ENCODE measurements at places on chromosomes 13 and 19.

DNA sequence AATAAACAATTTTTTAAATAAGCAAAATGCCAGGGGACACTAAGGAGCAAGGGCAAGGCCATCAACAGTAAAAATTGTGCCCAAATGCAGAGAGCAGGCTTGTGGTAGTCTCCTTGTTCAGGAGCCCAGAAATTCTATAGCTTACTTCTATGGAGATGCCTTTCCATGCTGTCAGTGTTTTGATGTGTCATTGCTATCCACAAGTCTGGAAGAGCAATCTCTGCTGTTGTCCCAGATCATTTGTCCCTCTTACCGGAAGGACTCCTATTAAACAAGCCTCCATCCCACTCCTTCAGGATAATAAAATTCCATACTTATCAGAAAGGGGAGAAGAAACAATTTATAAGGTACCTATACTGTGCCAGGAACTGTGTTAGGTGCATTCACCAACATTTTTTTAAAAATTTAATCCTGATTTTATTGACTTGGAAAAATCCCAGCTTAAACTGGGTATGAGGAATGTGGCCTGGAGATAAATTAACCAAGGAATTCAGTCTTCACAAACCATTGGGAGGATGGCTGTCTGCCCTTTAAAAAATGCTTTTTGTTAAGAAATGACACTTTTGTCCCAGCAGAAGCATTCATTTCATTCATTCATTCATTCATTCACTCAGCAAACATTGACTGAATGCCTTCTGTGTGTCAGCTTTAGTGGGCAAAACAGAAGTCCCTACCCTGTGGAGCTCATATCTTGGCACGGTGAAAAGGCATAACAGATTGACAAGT, 26.8 kb upstream of the CYSLTR2 start:
- DNase-seq = no peak

DNA sequence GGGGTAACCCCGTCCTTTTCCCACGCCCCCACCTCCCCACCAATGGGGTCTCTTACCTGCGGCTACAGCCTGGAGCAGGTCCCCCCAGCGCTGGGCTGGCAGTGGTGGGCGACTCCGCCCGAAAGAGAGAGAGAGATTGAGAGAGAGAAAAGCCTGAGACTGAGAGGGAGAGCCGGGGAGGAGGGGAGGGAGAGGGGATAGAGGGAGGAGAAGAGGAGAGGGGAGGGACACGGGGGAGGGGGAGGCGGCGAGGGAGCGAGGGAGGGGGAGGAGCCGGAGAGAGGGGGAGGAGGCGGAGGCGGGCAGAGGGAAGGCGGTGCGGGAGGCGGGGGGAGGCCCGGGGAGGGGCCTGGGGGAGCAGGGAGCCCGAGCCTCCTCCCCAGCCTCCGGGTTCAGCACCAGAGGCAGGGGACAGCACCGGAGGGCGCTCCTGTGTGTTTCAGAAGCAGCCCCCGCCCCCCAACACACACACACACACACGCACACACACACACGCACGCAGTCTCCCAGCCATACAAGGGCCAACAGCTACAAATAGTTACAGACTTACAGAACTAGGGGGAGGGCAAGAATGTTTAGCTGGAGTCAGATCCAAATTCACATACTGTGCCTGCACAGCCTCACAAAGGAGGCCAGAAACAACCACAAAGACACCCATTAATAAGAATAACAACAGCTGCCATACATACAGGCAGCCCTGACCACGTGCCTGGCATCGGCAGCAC, at the start of gene SLC8A2:
Gene SLC8A2 (minus strand): TSS at position 161 of the 725 bp plus-strand sequence. CDS start 5,490 bp downstream, outside the sequence.
- DNase-seq = no peak

DNA sequence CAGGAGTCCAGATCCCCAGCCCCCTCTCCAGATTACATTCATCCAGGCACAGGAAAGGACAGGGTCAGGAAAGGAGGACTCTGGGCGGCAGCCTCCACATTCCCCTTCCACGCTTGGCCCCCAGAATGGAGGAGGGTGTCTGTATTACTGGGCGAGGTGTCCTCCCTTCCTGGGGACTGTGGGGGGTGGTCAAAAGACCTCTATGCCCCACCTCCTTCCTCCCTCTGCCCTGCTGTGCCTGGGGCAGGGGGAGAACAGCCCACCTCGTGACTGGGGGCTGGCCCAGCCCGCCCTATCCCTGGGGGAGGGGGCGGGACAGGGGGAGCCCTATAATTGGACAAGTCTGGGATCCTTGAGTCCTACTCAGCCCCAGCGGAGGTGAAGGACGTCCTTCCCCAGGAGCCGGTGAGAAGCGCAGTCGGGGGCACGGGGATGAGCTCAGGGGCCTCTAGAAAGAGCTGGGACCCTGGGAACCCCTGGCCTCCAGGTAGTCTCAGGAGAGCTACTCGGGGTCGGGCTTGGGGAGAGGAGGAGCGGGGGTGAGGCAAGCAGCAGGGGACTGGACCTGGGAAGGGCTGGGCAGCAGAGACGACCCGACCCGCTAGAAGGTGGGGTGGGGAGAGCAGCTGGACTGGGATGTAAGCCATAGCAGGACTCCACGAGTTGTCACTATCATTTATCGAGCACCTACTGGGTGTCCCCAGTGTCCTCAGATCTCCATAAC, at the start of gene APOE:
Gene APOE (plus strand): TSS at position 360 of the 724 bp plus-strand sequence. CDS start 829 bp downstream, outside the sequence.
- no peak for DNase-seq

- DNase-seq = no peak
Measured at GRCh38 chr19:19551853-19552192, 13.8 kb downstream of the CILP2 start.

DNA sequence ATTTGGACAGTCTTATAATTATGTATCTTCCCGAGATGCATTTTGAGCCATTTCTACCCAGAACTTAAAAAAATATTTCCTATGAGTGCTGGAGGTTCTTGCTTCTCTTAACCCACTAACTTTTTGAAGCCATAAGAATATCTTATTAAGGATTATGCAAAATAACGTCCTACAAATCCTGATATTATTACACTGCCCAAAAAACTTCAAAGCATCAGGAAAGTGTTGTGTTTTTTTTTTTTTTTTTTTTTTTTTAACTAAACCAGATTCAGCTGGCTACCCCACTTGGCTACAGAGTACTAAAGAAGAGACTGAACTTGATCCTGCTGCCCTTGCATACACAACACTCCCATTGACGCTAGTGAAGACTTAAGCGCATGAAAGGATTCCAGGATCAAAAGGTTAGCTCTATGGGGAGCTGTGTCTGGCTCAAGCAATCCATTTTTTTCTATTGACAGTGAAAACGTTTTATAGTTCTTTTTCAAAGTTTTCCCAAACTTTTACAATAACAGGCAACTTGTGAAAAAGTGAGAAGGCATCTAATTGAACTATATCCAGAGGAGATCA, 141.4 kb downstream of the KCNRG start:
- DNase-seq = no peak

DNA sequence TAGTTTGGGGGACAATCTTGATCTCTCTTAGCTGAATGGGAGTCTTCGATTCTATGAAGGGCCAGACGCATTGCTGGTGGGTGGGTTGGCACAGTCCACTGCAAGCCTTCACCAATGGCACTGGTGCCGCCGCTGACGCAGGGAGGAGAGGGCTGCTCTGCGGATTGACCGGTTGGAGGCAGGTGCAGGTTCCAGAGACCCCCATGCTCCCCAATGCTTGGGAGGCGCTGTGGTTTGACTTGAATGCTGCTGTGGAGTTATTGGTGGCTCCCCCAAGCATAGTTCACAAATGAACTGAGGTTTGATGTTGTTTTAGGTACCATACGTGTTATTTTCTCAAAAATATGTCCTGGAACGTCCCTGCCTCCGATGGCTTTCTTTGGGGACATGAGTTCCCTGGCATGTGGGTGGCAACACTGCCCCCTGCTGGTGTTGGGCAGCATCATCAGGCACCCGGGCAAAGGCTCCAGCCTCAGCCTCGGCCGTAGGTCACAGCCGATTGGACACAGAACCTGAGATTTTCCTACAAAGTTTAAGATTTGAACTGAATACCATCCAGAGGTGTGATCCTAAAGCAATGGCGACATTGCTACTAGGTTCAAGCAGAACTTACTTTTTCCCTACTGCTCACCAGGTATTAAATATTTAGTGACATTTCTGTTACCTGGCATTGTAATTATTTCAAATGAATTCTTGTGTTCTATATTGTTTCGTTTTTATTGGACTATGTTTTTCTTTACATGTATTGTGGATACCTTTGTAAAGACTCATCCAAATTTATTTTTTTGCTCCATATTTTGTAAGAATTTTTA, 95.5 kb downstream of the ANKRD10 start:
- DNase-seq = no peak

- DNase-seq = no peak
Measured at GRCh38 chr19:37303591-37304171, 67.2 kb upstream of the ZNF527 start.

- no peak for DNase-seq
Measured at GRCh38 chr13:108227651-108228272, 9.6 kb downstream of the ABHD13 start.

DNA sequence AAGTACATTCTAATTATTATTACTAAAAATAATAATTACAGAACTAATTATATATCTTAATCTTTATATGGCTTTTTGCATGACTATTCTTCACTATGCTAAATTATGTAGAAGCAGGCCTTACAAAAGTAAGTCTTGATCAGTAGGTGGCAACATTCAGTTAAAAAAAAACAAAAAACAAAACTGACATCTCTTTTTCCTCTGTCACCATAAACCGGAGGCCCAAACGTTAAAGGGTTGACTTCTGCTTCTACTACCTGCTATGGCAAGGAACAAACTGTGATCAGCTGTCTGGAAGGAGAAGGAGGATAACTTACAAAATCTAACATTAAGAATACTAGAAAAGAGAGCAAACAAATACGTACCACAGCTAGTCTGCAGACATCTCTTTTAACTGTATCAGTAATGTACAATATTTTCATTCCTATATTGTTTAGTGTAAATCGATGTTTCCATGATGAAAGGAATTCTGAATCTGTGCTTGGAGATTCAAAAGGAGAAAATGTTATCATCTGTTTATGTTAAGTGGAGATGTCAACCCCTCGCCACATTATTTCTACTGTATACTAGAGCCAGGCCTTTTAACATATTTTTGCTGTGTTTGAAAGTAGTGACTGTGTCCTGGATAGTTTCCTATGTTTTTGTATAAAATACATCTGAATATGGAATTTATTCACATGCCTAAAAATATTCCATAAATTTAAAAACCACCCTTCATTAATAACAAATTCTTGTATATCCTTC, 1525.4 kb downstream of the SLITRK1 start:
- DNase-seq = no peak

DNA sequence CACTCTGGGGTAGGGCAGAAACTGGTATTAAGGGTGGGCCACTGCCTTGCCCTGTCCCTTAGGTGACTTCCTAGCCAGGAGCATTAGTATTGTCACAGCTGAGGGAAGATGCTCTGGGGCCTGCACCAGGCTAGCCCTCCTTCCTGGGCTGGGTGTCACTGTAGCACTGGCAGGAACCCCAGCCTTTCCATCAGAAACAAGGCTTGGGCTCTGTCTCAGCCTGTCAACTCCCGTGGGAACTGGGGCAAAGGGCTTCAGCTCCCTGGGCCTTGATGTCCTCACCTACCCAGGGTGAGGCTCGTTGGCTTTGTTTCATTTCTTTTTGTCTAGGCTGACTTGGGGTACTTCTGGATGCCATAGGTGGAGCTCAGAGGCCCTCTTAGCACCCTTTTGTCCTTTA, 18.0 kb downstream of the PAF1 start:
- DNase-seq = no peak

DNA sequence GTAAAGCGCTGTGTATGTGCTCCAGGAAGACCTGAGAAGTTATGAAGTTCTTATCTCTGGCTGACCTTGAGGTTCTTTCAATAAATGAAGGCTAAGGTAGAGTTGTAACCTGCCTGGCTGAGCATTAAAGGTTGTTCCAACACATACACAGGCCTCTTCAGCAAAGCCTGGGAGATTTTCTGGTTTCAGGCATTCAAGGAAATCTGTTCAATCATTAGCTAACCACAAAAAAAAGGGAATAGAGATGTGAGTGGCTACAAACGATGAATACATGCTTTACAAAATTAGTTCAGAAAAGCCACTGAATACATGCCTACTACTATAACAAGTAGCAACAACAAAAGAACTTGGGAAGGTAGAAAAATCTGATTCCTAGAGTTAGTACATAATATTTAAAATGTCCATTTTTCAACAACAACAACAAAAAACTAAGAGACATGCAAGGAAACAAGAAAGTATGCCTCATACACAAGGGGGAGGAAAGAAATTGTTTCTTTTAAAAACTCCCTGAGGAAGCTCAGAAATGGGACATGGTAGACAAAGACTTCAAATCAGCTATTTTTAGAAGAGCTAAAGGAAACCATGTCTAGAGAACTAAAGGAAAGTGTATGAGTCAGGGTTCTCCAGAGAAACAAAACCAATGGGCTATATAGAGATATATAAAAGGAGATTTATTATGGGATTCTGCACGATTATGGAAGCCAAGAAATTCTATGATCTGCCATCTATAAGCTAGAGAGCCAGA, 191.5 kb upstream of the IPO5 start:
- DNase-seq = no peak

DNA sequence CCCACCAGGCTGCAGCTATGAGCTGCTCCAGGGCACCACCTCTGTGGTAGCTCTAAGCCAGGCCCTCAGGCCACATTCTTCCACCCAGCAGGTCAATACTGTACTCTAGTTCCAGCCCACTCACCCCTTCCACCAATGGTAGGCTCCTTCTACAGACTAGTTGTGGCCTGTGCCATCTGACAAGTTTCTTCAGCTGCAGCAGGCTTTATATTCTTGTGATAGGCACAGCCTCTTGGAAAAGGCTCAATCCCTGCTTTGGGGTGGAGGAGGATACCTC, 8.5 kb downstream of the MICU2 start:
- DNase-seq = no peak

DNA sequence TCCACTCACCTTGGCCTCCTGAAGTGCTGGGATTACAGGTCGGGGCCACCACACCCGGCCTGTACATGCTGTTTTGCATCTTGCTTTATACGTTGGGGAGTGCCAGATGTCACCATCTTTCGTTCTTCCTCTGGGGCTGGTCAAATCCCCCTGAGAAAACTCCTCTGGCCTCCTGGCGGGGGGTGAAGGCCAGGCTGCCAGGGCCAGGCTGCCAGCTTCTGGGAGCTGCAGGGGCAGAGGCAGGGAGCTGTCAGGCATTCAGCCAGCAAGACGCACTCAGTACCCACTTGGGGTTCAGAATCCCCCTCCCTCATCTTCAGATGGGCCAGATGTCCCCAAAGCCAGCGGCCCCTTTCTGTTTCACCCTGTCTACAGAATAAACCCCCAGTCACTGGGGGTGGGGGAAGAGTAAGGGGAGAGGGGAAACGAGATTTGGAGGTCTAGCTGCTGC, 16.1 kb downstream of the ZSWIM9 start:
- no peak for DNase-seq

GRCh38 chr13:63206461-63206860, 1790.8 kb upstream of the PCDH20 start:
- no peak for DNase-seq

- DNase-seq = no peak
Measured at GRCh38 chr19:40561947-40562346, 14.7 kb upstream of the SHKBP1 start.

DNA sequence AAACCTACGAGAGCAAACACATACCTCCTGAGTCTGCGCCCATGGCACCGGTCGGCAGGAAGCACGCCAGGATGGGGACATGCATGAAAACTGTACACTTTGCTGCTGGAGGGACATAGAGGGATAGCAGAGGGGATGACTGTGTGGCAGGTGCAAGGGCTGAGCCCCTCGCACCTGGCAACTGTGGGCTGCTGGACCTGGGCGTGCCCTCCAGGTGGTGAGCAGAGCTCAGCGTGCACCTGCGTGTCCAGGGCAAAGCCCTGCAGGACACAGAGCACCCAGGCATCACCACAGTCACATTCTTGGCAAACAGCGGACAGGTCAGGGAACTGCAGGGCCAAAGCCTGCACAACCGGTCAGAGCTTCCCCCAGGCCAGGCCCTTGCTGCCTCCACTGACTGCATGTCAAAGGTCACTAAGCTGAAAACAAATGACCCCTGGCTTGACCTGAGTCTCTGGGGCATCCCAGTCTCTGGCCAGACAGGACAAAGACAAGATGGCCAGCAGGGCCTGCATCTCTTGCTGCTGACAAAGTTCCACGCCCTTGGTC, 9.0 kb upstream of the ISYNA1 start:
- DNase-seq = no peak

Measured in SW 1271 (cell line).